ENCODE measurements at places on chromosomes 2 and 18.

DNA sequence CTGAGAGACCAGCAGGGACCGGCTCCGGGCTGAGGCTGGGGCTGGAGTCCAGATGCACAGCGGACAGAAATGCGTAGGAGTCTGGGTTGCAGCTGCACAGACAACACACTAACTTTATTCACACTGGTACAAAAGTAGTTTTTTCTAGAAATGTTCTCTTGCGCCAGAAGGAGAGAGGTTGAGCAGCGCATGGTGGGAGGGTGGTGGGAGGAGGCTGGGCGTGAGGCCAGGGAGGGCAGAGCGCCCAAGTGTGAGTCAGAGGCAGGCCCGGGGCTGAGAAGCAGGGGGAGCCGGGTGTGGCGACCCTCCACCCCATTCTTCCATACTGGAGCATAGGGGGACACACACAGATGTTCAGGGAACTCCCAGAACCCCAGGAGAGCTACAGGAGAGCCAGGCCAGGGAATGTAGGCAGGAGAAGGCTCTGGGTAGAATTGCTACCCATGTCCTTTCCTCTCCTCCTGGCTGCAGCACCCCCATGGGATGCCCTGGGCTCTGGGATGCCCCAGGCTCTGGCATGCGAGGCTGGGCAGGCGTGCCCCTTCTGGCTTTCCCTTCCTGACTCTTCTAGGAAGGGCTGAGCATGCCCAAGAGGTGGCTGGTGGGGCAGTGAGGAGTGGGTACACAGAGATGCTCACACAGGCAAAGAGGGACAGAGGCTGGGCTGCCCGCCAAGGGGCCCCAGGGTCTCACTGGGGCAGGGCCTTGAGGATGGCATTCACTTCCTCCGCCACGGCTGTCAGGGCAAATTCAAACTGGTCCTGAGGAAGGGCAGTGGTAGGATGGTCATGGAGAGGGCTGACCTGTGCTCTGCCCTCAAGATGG lies 10.6 kb downstream of the DNAJB2 start:
- DNase-seq: no peak

DNA sequence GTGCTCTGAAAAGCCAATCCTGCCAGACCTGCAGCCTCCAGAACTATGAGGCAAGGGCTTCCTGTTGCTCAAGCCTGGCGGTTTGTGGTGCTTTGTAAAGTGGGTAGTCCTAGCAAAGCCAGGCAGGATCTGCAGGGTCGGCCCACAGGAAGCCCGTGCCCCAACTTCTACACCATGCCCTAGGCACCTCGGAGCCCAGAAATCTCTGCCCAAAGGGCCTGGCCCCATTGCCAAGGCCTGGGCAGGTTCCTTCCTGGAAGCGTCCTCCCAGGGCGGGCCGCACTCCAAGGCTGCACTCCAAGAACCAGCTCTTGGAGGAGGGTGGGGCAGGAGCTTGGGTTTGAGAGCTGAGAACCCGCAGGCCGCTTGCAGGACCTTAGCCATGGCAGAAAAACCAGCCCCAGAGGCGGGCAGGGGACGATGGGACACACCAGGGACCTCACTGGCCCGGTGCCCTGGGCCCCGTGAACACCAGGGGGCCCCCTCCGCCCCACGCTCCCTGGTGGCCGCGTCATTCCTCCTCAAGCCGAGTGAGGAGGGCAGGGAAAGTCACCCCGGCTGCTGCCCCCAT lies 37.2 kb upstream of the ID2 start:
- no peak for DNase-seq

- DNase-seq: no peak
Observed at GRCh38 chr2:194314042-194314441, 1343.0 kb upstream of the SLC39A10 start.

DNA sequence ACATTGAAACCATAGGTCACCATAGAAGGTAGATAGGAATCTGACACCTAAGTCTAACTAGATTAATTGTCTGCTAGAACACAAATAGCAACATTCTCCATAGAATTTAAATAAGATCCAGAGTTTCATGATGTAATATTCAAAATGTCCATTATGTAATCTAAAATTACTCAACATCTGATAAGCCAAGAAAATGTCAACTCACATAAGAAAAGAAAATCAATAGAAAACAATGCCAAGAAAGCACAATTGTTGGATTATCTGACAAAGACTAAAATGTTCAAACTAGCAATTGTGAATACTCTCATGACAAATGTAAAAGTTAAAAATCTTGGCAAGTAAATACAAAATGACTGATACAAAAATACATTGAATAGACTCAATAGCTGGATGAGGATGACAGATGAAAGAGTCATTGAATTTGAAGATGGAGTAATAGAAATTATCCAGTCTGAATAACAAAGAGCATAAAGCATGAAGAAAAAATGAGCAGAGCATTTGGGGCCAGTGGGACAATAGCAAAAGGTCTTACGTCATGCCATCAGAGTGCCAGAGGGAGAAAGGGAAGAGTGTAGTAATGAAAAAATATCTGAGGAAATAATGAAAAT lies 358.6 kb downstream of the METTL4 start:
- DNase-seq: no peak

DNA sequence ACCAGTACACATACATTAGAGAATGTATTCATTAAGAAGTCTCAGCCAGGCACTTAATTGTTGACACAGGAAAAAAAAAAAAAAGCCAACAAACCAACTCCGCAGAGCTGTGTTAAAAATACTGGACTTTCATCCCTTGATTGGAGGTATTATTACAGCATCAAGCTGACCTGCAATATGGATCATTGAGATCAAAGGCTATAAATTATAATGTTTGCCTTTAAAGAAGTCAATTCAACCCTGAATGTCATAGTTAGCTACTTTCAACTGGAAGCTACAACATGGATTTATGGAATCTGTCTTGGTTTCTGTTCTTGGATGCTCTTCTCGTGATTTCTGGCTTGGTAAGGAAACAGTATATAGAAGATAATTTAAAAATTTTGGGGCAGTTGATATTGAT lies at the start of gene MEP1B:
TSS of gene MEP1B (plus strand) at position 250 of the 400 bp plus-strand sequence. CDS start at position 282, 32 bp downstream.
- DNase-seq: no peak

DNA sequence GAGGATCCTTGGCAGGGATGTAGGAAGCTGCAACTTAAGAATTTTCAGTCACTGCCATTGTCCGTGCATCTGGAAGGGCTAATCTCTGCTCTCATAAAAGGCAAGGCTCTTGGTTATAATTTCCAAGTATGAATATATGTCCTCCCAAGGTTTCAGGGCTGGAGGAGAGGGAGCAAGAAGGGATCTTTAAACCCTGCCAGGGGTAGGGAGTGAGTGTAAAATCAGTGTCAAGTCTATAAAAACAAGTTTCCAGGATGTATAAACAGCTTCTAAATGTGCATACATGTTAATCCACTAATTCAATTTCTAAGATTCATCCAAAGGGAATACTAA lies 110.2 kb upstream of the CYRIA start:
- DNase-seq: no peak

- DNase-seq: no peak
Observed at GRCh38 chr2:26610504-26611335, 30.4 kb downstream of the CIB4 start.

DNA sequence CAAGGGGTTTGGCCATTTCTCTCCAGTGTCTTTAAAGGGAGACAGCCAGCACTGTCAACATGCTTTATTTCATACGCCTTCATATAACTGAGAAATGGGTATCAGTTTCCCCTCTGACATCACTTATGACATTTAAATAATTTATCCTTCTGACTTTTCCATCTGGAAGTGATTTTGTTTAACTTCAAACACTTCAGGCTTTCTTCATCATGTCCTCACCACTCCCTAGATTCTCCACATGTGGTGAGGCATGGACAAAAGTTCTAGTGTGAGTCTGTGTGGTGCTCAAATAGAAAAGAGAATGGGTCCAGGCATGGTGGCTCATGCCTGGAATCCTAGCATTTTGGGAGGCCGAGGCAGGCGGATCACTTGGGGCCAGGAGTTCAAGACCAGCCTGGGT lies 158.6 kb downstream of the TXNL1 start:
- no peak for DNase-seq

- no peak for DNase-seq
Observed at GRCh38 chr2:38850045-38850444, 25.7 kb downstream of the DHX57 start.

- DNase-seq: peak; percentile 97
Observed at GRCh38 chr2:96146153-96146880, 1.1 kb upstream of the DUSP2 start.

DNA sequence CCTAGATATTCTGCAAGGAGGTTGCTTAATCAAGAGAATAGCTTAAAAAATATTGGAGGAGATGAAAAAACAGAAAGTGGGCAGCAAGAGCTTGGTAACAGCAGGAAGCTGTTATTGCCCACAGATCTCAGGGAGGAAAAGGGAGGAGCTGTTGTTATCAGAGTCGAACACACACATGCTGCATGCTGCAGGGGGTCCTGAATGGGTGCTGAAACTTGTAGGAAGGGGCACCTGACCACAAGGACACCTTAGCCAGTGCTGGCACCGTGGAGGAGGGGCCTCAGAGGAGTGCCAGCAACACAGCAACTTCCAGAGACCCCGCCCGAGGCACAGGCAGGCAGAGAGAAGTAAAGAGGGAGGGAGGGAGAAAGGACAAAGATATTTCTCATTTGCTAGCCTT lies 332.9 kb downstream of the SOCS6 start:
- peak; percentile 4 for DNase-seq

DNA sequence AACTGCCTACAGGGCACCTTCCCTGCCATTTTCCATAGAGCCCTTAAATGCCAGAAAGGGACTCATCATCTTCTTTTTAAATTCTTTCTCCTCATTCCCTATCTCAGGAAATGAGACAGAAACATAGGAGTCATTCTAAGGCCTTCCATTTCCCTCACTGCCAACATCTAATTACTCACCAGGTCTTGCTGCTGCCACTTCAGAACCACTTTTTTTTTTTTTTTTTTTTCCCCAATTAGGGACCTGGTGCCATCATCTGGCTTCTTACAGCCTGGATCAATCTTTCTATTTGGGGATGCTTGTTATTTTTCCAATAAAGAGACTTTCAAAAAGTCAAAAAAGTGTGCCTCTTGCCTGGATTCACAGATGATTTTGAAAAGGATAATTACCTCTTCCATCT lies 373.4 kb downstream of the LPIN1 start:
- DNase-seq: no peak

GRCh38 chr18:48785091-48785614 lies 165.6 kb downstream of the SMAD7 start:
- DNase-seq: peak; percentile 52

GRCh38 chr18:21267400-21267799 lies 25.4 kb downstream of the GREB1L start:
- no peak for DNase-seq

DNA sequence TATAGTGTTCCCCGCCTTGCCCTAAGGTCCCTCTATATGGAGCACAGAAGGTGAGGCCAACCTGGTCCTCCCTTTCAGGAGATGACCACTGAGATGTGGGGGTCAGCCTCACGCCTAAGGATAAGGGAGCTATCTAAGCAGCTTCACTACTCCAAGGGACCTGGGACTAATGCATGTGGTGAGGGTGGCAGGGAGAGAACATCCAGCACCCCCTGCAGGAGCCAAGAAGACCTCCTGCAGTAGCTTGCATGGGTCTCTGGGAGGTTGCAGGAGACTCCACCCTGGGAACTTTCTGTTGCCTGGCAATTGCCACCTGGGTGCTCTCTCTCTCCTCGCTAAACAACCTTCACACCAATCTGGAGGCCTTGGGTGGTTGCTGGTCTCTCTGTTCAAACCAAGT lies 93.0 kb upstream of the KLHL29 start:
- no peak for DNase-seq

DNA sequence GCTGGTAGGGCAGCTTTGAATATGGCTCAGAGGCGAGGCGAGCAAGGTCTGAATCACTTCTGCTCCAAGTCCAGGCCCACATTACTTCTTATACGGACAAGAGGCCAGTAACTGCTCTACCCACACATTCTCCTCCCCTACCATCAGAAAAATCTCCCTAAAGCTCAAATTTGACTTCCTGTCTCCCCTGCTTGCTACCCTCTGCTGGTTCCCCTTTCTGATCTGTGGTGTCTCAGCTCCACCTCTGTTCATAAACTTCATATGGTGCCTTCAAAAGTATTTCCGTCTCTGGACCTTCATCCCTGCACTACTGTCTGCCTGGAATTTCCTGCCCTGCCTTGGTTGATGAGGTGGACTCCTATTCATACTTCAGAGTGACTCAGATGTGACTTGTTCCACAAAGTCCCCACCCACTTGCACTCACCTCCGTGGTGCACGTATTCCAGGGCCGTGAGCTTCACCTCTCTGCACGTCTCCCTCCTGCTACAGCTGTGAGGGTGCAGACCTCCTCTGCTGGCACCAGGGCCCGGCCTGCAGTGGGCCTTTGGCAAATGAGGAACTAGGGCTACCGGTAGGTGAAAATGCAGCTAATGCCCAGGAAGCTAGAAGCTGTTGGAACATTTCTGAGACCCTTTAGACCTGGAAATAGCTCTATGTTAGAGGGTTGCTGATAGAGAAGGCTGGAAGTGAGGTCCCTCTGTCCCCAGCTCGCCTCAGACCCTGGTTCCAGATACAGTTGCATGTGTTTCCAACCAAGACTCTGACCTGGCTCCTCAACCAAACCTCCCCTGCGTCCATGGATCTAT lies 24.6 kb upstream of the KCMF1 start:
- DNase-seq: peak; percentile 92

DNA sequence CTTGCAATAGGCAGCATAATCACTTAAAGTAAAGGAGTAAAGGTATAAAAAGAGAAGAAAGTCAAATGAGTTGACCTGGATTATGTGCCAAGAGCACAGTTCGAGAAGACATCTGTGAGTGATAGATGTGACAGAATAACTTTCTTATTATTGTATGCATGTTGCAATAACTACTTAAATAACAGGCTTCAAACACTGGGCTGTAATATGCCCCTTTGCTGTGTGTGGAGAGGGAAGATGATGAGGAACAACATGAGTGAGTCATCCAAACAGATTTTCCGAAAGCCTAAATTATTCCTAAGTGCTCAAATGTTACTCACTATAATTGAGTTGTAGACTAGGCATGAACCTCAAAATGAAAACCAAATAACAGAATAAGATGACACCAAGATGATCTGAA lies 328.1 kb downstream of the EXOC6B start:
- DNase-seq: no peak

- DNase-seq: no peak
Observed at GRCh38 chr18:36661999-36662398, 166.8 kb downstream of the TPGS2 start.

- DNase-seq: no peak
Observed at GRCh38 chr18:77133051-77133834, 660 bp upstream of the MBP start.

DNA sequence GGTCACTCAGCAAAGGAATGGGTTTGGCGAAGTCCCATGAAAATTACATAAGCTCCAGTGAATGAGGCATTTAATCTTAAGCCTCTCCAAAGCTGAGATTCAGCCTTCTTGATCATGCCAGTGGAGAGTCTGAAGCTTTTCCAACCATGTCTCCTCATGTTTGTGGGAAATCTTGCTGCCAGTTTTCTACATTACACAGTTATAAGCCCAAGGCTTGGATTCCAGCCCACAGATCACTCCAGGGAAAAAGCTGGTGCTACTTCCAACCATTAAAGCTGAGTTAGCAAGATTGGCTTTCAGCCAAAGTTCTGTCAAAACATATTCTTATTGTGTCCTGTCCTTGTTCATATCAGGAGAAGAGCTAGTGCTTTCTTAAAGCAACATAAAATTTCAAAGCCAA lies 293.8 kb downstream of the LRRTM4 start:
- DNase-seq: no peak

GRCh38 chr2:46328291-46328690 lies 31.1 kb downstream of the EPAS1 start:
- no peak for DNase-seq

Data from activated CD8-positive, alpha-beta T cell treated with anti-CD3 and anti-CD28 coated beads for 36 hours (primary cell).